ENCODE measurements at places on chromosomes 2 and 18.

GRCh38 chr2:161004379-161004778, 155.8 kb upstream of the TANK start:
- DNase-seq, result no peak

GRCh38 chr2:29892585-29893259, 28.7 kb downstream of the ALK start:
- DNase-seq, result no peak

GRCh38 chr2:236177967-236178889, 10.0 kb upstream of the GBX2 start:
- DNase-seq, result no peak

DNA sequence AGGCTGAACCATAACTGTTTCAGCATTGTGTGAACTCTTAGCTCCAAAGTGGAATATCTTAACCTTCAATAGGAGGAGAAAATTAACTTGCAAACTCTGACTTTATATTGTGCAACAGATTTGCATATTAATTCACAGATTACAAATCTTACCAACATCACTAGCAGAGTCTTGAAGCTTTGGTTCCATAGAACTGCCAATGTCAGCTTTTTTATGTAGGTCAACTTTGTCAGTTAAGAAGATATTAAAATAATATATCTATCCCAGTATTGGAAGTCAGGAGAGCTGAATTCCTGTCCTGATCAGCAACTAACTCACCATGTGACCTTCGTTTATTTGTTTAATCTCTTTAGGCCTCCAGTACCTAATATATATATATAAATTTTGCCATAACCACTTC, 121.8 kb downstream of the EPHA4 start:
- DNase-seq, result no peak

- no peak for DNase-seq
Observed at GRCh38 chr2:142075826-142076225, 55.0 kb downstream of the LRP1B start.

DNA sequence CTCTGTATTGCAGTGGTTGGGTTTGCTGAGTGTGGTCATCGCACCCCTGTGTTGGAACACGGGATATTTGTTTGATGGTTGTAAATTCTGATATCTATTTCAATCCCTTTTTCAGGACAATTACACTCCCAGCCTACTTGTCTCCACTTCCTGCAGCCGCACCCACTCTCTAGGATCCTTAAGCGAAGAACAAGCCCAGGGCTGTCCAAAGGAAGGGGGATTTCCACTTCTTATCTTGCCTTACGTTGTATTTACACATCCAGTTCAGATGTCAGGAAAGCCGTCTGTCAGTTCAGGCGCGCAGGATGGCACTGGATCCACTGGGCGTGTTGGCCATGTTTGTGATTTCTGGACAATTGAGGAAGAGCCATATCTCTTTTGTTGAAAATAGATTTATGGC, 834.5 kb upstream of the SALL3 start:
- DNase-seq, result no peak

DNA sequence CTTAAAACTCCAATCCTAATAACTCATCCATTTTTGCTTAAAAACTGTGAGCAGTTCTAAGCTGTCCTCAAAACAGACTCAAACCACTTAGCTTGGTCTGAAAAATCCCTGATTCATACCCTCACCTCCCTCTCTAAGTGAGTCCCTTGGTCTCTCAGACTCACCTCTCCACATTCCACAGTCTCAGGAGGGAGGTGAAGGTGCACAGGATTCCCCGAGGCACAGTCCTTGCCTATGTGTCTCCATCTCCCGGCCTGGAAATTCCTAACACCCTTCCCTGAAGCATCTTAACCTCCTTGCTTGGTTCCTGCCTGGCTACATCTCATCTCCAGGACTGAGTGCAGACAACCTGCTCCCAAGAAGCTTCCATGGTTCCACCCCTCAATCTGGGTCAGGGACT, 45.0 kb downstream of the CYRIA start:
- DNase-seq, result no peak

DNA sequence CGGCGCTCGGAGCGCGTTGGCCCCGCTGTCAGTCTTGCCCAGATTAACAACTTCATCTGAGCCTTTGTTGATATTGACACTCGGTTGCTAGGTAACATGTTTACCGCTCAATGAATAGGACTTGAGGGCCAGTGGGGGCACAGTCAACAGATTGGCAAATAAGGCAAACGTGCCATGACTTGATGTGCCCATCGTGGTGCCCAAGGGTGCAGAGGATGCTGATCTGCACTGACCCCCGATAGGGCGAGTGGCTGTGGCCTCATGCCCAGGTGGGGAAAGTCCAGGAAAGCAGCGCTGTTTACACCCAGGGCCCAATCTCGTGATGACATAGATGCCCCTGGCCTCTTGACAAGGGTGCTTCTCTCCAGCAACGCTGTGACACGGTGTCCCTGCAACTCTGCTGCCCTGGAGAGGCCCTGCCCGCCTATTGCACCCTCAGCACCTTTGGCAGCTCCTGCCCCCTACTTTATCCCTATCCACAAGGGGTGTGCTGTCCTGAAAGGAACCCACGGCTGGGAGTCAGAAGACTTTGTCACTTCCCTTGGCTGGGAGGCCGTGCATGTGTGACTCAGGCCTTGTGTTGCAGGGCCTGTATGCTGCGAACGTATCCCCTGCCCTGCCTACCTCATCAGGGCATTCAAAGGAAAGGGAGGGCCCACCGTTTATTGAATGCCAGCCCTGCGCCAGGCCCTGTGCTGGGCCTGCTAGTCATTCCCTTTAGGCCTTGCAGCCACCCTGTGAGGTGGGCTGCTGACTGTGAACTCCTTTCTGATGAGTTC, 158.0 kb downstream of the INHBB start:
- DNase-seq, result no peak

DNA sequence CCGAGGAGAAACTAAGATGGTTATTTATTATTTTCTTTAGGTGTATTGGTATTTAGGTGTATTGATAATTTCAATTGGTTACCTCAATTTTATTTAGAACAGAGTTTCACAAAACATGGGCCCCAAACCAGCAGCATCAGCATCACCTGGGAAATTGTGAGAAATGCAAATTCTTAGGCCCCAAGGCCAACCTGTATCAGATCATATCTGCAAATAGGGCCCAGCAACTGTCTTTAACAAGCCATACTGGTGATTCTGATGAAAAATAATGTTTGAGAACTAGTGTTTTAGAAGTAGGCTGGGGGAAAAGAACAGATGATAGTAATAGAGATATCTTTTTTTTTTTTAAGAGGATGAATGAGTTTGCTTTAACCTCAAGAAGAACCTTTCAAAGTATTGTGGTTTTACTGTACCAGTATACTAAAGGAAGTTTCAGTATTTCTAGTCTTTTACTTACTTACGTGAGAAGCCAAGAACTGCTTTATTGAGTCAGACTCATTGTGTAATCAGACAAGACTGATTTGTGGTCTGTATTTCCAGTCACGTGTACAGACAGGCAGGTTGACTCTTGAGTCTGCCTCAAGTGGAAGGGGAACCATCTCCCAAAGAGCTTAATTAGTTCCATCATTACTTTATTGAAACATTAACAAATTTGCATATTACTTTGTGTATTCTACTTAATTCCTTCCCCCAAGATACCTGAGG, 60.4 kb upstream of the GAREM1 start:
- no peak for DNase-seq

DNA sequence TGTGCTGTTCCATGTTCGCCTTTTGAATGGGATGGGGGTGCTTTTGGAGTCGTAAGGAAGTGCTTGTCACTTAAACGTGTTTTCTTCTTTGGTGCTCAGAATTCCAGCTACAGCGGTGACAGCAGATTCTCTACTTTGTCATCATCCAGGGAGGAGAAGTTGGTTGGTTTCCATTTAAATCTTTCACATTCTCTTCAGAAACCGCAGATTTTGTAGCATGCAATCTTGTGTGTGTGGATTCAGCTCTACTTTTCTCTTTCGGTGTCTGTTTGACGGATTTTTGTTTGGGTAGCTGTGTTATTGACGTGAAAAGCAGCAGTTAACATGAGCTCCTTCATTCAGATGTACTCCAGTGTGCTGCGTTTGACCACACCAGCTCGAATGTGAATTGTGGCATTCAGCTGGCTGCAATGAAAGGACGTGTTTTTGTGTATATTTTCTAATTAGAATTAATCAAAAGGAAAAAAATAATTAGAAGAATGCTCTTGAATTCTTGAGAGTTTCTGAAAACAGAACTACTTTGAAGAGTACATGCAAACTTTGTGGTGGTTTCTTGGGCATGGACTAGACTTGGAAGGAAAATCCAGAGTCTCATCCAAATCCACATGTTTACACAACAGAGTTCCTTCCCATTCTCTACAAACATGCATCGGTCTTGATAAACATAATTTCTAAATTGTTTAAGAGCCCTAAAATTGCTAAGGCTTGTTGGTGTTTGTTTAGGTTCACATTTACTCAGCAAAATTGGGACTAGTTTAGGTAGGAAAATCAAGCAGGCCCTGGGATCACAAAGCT, 68.7 kb upstream of the RBM44 start:
- DNase-seq, result no peak

- no peak for DNase-seq
Observed at GRCh38 chr2:221606424-221606823, 34.3 kb upstream of the EPHA4 start.

DNA sequence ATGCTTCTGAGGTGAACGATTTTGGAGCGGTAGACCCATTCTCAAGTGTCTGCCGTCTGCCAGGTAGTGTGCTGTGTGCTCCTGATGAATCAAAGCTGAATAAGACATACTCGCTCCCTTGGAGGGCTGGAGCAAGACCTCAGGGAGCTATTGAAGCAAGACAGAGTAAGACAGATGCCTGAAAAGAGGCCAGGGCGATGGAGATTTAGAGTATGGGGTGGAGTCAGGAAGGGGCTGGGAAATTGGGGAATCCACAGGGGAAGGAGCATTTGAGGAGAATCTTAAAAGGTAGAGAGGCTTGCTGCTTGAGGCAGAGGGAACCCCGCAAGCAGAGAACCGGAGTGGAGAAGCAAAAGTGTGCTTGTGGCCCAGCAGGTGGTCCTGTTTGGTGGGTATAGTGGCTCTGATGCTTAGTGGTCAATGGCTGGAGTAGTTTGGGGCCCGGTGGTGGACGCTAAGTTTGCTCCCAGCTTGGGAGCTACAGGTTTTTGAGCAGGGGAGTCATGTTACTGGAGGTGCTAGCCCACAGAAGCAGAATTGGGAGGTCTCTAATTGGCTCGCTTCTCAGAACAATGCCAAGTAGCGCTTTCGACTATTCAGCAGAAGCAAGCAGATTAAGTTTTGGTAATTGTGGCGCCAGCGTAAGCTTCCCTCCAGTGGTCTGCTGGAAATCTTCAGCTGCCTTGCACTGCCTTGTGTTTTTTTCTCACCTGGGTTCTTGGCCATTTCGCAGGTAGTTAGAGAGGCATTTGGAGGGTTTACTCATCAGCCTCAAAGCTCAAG, 2.0 kb downstream of the CNNM4 start:
- no peak for DNase-seq

DNA sequence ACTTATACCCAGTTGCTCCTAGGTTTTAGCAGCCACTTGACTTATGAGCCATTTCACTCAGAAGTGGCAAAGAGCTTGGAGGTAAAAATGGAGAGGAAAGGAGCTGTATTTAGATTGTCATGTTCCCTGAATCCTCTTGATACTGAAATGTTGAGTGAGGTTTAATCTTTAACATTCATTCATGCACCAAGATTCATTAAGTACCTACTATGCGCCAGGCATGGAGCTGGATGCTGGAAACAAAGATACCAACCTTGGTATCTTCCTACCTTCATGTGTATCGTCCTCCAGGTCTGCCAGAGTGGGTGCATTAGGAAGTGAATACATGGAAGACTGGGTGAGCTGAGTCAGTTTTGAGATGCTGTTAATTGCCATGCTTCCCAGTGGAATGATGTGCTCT, 23.7 kb downstream of the TPGS2 start:
- DNase-seq, result no peak
